ENCODE measurements at places on chromosomes 1 and 21.

DNA sequence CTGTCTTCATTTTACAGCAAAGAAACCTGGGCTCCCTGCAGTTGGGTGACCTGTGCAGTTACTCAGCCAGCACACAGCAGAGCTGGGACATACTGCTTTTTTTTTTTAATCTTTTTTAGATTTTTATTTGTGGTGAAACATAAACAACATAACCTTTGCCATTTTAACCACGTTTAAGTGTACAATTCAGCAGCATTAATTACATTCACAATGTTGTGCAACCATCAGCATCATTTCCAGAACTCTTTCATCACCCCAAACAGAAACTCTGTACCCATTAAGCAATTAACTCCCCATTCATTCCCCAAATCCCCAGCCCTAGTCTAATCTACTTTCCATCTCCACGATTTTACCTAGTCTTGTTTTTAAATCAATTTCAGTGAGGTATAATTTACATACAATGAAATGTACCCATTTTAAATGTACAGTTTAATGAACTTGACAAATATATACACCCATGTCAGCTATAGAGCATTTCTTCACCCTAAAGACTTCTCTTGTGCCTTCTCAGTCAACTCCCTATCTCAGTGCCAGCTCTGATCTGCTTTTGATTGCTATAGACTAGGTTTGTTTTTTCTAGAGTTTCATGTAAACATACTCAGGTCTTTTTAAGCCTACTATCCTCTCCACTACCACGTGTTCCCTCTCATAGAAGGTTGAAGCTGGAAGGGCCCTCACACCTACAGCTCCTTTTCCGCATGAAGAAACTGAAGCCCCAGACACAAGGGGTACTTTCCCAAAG lies 37.8 kb upstream of the C8B start:
- DNase-seq = no peak

DNA sequence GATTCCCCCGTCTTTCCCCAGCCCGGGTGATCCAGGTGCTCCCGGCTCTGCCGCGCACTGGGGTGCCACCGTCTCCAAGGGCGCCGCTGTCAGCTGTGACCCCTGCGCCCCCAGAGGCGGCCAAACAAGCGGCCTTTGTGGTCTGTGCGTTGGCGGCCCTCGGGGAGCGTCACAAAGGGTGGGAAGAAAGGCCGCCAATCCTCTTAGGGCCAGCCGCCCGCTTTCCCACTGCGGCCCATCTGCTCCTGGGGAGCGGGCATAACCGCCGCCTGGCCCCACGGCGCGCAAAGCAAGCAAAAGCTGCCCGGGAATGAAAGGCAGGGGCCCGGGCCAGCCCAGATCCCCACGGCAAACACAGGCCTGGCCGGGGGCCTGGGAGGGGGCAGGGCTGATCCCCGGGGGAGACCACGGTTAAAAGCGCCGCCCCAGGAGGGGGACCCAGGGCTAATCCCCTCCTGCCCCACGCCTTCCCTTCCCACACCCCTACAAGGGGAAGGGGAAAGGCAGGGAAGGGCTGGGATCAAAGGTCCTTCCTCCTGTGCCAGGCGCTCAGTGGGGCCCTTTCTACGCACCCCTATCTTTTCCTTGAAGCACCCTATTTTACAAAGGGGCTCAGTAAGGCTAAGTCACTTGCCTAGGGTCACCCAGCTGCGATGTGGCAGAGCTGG lies 24.0 kb downstream of the C1QB start:
- DNase-seq = no peak

GRCh38 chr1:68608289-68608688 lies 111.4 kb upstream of the DEPDC1 start:
- no peak for DNase-seq

GRCh38 chr1:234775477-234776246 lies 165.7 kb upstream of the IRF2BP2 start:
- no peak for DNase-seq

DNA sequence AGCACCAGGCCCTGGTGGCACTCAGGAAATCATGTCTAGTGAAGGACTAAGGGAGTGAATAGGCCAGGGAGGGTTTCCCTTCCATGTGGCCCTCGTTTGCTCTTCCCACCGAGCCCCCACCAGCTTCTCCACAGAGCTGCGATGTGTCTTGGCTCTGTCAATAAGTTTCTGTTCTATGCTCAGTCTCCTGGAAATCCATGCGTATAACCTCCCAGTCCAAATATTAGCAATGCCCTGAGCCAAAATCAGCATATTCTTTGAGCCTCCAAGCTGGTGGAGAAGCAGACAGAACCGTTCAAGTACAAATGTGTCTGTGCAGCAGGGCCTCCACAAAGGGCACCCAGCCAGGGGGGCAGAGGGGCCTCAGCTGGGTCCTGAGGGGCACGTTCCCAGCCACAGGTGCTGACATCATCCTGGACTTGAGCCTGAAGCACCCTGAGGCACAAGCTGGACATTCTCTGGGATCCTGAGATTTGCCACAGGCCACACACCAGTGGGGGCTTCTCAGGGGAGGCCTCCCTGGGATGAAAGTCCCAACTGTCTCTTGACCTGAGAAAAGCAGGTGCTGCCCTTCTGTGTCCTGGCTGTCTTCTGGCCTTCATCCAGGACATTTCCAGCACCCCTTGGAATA lies 350.5 kb upstream of the VAMP3 start:
- DNase-seq = no peak

DNA sequence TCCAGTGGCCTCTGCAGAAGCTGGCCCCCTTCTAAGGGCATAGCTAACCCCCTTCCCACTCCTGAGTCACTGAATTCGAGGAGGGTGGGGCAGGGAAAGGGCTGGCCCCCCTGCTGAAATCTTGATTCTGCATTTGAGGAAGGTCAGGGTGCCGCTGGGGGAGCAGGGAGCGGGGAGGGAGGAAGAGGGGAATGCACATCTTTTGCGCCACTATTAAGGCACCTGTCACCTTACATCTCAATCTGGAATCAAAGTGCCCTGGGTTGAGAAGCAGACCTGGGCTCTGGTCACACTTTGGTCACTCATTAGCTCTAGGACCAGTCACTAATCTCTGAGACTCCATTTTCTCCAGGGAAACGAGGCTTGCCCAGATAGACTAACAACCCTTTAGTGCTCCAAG lies 62.0 kb downstream of the TOR1AIP2 start:
- no peak for DNase-seq

GRCh38 chr1:118254491-118255425 lies 69.7 kb upstream of the SPAG17 start:
- no peak for DNase-seq

- no peak for DNase-seq
Observed at GRCh38 chr1:43531906-43532584, 1.4 kb downstream of the PTPRF start.

GRCh38 chr1:78145105-78145580 lies 99.4 kb downstream of the GIPC2 start:
- DNase-seq = peak; percentile 74

- DNase-seq = no peak
Observed at GRCh38 chr1:150173141-150173585, 23.4 kb downstream of the PLEKHO1 start.

- DNase-seq = no peak
Observed at GRCh38 chr1:60059468-60059867, 14.1 kb downstream of the C1orf87 start.
